ENCODE measurements at places on chromosomes 1 and 21. TPM values are rescaled to one million over a fixed set of nuclear protein-coding genes. Genes with fewer than 3 reads are reported as not detected.
A peak's percentile ranks its signal among the peaks of the same experiment; 100 is the strongest.

The TMEM82 gene
- total RNA-seq: not detected

The SH2D5 gene
- 9.0 TPM for total RNA-seq

The TNFRSF14 gene
- 19.8 TPM for total RNA-seq

The NEK2 gene
- total RNA-seq: 15.1 TPM

The ERG gene
- total RNA-seq: 0.15 TPM

The FCMR gene
- 0.05 TPM for total RNA-seq

The DRAXIN gene
- 0.05 TPM for total RNA-seq

The SPRR1B gene
- total RNA-seq: not detected

The DYRK3 gene
- 13.5 TPM for total RNA-seq

- peak; percentile 78 for DNase-seq
Observed at GRCh38 chr1:179883745-179884138, 1.7 kb downstream of the TOR1AIP1 start.

DNA sequence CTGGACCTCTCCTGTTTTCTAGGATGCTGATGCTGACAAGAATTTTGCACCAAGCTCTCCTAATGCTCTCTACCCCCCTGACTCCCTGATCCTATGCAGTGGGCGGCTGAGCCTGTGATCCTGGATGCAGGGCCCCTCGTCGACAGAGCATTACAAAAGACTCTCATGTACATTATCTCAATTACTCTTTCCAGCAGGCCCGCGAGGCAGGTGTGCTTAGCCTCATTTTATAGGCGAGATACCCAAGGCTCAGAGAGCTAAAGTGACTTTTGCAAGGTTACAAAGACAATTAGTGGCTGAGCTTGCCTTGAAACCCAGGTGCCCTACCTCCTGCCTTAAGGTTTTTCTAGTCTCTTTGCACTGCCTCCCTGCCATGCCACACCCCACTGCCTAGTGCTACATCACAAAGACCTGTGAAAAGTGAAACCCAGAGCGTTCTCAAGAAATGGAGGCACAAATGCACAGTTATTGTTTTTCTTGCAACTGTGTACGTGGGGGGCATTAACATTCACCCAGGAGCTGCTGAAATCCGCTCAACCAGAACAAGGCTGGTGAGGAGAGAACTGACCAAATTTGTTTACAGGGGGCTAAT is 10.0 kb upstream of the C8A start:
- peak; percentile 37 for DNase-seq

- DNase-seq: no peak
Observed at GRCh38 chr1:209714338-209714737, 9.7 kb downstream of the HSD11B1 start.

DNA sequence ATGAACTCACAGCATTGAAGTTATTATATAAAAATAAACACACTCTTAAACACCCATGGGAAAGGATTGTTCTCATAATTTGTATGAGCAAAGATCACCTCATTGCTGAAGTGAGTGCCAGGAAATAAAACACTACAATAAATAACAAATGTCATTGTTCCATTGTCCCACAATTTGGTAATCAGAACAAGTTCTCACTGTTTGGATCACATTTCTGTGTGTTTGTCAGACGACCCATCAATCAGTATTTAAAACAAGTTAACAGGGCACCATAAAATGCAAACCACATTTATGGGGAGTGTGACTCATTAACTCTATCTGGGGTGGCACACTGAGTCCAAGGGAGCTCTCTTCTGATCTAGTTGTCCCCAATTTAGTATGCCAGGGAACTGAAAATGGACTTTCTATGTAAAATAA is 124.5 kb downstream of the PTPRC start:
- peak; percentile 89 for DNase-seq

DNA sequence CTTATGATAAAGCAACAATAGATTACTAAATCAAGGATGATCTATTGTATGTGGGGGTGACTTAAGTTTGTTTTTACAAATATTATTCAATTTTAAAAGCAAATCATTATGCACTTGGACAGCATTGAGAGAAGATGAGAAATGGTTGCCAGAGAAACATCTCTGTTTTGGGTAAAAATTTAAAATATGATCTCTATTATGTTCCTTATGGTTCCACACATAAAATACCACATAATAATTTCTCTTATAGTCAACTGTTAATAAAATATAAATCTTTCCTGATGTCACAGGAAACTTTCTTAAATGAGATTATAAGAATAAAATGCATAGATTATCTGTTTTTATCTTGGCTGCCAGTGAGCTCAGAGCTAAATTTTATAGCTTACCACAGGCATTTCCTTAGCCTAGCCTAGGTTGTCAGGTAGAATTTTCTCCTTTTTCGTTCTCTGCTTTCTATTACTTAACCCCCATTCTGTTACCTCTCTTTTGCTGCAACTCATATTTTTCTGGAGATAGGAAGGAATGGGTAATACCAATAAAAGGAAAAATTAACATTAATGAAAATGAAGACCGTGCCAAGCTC is 109.7 kb downstream of the TGFB2 start:
- DNase-seq: no peak

- no peak for DNase-seq
Observed at GRCh38 chr1:20632386-20632785, 872 bp upstream of the PINK1 start.

DNA sequence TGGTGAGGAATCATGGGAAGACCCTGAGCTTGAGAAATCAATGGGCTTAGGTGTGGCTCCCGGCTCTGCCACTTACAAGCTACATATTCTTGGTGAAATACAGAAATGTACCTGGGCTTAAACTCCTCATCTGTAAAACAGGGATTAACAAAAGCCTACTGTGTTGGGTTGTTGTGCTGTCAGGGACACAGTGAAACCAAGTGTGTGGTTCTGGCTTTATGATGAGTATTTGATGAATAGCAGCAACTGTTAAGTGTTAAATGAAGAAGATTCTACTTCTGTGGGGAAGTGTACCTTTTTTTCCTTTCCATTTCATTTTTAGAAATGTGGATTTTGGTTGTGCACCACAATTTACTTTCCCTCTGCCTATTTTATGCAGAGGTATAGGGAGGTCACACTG is 41.1 kb upstream of the DUSP10 start:
- no peak for DNase-seq

DNA sequence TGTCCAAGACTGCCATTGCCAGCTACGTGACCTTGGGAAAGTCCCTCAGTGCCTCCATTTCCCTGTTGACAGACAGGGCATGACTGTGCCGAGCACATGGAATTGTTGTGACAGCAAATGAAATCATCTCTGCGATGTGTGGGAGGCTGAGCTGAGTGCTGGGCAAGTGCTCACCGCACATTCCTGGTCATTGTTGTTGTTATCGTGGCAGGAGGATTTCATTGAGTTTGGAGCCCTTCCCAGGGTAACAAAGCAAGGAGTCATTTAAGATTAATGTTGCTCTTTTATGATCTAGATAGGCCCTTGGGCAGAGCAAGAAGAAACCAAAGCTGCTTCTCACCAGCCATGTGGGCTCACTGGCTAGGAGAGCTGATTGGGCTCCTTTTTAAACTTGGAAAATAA is 39.6 kb upstream of the ITPKB start:
- DNase-seq: peak; percentile 97

- DNase-seq: peak; percentile 22
Observed at GRCh38 chr1:12383786-12384185, 154.0 kb downstream of the VPS13D start.

GRCh38 chr1:231161667-231162296 is at the start of gene TRIM67:
TSS of gene TRIM67 (plus strand) at chr1:231162058. CDS start at chr1:231162970, 912 bp downstream.
- DNase-seq: no peak

- DNase-seq: no peak
Observed at GRCh38 chr21:42112238-42112637, 41.1 kb downstream of the UMODL1 start.

GRCh38 chr1:172801771-172802322 is 142.9 kb downstream of the FASLG start:
- DNase-seq: no peak

GRCh38 chr1:58780411-58780810 is 3.4 kb downstream of the JUN start:
- DNase-seq: no peak

DNA sequence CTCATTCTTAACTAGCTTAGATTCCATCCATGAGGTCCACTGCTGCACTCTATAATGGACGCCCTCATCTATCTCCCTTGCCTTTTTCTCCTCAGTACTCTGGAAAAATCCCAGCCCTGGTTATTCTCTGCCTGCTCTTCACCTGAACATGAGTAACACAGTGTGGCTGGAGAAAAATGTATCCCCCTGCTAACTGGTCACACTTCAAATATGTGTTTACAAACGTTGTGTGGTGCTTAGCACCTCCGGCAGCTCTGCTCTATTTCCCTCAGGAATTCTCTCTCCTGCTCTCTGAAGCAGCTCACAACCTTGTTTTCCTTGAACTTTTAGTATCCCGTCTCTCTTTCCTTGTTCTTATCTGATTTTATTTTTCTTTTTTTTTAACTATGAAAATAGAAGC is 4.1 kb downstream of the SCCPDH start:
- DNase-seq: peak; percentile 72

- DNase-seq: no peak
Observed at GRCh38 chr1:101453844-101454243, 217.0 kb downstream of the S1PR1 start.

- DNase-seq: no peak
Observed at GRCh38 chr1:16443975-16444770, 3.6 kb downstream of the NECAP2 start.

Measured in renal cortical epithelial cell (primary cell).